ENCODE measurements at places on chromosomes 3 and 15. TPM values are rescaled to one million over a fixed set of nuclear protein-coding genes. Genes with fewer than 3 reads are reported as not detected.

Gene CLDN16
- 4.2 TPM for polyA plus RNA-seq

Gene PRTG
- not detected for polyA plus RNA-seq

Gene ZIC1
- not detected for polyA plus RNA-seq

Gene TLR9
- polyA plus RNA-seq: 1.2 TPM

Gene DLG1
- 40.1 TPM for polyA plus RNA-seq

Gene CYP8B1
- polyA plus RNA-seq: not detected

Gene RUBCN
- 51.7 TPM for polyA plus RNA-seq

Gene CPN2
- polyA plus RNA-seq: not detected

Gene ATP2B2
- polyA plus RNA-seq: not detected

Gene OR5K2
- not detected for polyA plus RNA-seq

Gene OXSM
- 27.2 TPM for polyA plus RNA-seq

Gene PLSCR5
- polyA plus RNA-seq: not detected

Gene STRIT1
- polyA plus RNA-seq: not detected

Gene SLC6A6
- 11.7 TPM for polyA plus RNA-seq

Gene CCNDBP1
- 65.9 TPM for polyA plus RNA-seq

Gene FILIP1L
- 4.2 TPM for polyA plus RNA-seq

Gene CKMT1A
- not detected for polyA plus RNA-seq

Gene CYP11A1
- polyA plus RNA-seq: 0.11 TPM

Gene HRG
- polyA plus RNA-seq: not detected

Gene TTC21A
- 2.1 TPM for polyA plus RNA-seq

Gene GABRR3
- not detected for polyA plus RNA-seq

Gene CHAC1
- polyA plus RNA-seq: 4.2 TPM

Gene MYLK
- 0.36 TPM for polyA plus RNA-seq

Gene C2CD4A
- polyA plus RNA-seq: not detected

Gene FBXL22
- 2.6 TPM for polyA plus RNA-seq

Gene GPR62
- not detected for polyA plus RNA-seq

Gene XCR1
- not detected for polyA plus RNA-seq

Gene SLC22A13
- polyA plus RNA-seq: not detected

Gene SENP8
- 4.2 TPM for polyA plus RNA-seq

Gene TM4SF18
- not detected for polyA plus RNA-seq

Gene SLC25A36
- polyA plus RNA-seq: 49.4 TPM

Gene HIGD2B
- not detected for polyA plus RNA-seq

Gene ITGB5
- polyA plus RNA-seq: not detected

Gene AHSG
- polyA plus RNA-seq: not detected

All from GM12878 (cell line).